ENCODE measurements at places on chromosomes 5 and 9. TPM values are rescaled to one million over a fixed set of nuclear protein-coding genes. Genes with fewer than 3 reads are reported as not detected.

GRCh38 chr9:130316430-130316829 lies 50.9 kb downstream of the HMCN2 start:
- peaks cover 9% of the 10 kb centered on the region for H3K27me3 ChIP-seq
- DNase-seq = no peak
- H3K4me1 ChIP-seq = peaks cover 24% of the 10 kb centered on the region
- no peaks in the 10 kb centered on the region for H3K36me3 ChIP-seq

DNA sequence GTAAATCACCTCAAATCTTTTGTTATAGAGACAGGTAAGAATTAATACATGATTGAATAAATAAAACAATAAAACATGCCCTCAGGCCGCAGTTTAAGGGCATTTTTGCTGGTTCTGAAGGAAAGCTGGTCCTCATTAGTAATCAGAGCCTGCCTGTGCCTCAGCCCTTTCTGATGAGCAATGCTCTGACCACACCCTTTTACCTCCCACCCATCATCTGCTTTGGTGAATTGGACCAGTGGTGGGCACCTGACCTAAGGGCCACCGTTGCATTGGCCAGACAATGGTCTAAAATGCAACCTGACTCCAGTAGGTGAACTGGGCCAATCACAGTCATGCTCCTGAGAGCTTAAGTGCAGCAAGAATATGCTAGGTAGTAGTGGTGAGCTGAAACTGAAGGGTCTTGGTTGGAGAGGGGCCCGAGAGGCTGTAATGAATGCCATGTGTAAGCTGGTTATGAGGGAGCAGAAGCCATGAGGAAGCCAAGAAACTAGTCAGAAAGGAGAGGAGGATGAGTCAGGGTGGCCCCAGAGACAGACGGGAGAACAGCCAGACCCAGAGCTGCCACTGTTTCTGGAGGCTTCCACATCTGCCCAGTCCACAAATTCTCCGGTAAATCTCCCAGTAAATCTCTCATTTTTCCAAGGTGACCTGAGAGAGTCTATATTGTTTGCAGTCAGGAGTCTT lies 45.5 kb upstream of the ZSWIM6 start:
- no peak overlapping the region for H3K27ac ChIP-seq
- no peaks in the 10 kb centered on the region for H3K27me3 ChIP-seq
- no peak for DNase-seq
- H3K36me3 ChIP-seq = no peaks in the 10 kb centered on the region

- peaks cover 10% of the 10 kb centered on the region for H3K4me1 ChIP-seq
- no peak overlapping the region for H3K4me3 ChIP-seq
- peaks cover 3% of the 10 kb centered on the region for H3K27me3 ChIP-seq
- no peak for DNase-seq
Measured at GRCh38 chr5:125263356-125263755, 516.9 kb upstream of the ZNF608 start.

- no peaks in the 10 kb centered on the region for H3K27me3 ChIP-seq
- DNase-seq = no peak
- H3K4me1 ChIP-seq = peaks cover 3% of the 10 kb centered on the region
- H3K4me3 ChIP-seq = no peak overlapping the region
- no peak overlapping the region for H3K27ac ChIP-seq
- H3K36me3 ChIP-seq = no peaks in the 10 kb centered on the region
Measured at GRCh38 chr5:127342364-127342763, 51.8 kb downstream of the MEGF10 start.

GRCh38 chr9:129242971-129243561 lies 65.0 kb upstream of the IER5L start:
- no peak for DNase-seq
- peaks cover 2% of the 10 kb centered on the region for H3K4me1 ChIP-seq
- peak overlapping the region; percentile 55 for H3K27ac ChIP-seq

DNA sequence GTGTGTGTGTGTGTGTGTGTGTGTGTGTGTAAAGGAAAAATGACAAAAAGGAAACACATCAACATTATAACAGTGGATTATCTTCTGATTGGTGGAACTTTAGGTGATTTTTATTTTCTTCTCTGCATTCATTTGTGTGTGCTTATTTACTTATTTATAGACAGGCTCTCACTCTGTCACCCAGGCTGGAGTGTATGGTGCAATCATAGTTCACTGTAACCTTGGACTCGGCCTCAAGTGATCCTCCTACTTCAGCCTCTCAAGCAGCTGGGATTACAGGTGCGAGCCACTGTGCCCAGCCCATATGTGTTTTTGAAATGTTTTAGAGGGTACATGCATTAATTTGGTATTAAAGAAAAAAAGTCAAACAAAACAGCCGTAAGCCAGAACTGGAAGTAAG lies 39.1 kb downstream of the FAT2 start:
- DNase-seq = no peak
- no peaks in the 10 kb centered on the region for H3K4me1 ChIP-seq
- H3K4me3 ChIP-seq = no peak overlapping the region
- H3K27ac ChIP-seq = no peak overlapping the region

DNA sequence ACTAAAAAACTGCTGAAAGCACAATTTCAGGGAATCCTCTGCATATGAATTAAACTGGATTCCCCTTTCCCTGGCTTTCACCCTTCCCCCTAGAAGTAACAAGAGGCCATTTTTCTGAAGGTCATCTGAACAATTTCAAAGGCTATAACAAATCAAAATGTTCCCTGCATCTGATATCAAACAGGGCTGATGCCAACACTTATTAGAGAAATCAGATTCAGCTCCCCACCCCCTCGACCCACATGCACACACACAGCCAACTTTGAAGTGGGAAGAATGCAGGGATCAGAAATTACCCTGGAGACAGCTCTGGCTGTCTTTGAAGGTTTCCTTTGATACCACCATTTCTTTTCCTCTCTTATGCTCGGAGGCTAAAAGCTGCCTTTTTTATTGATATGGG lies 149.0 kb upstream of the RAPGEF1 start:
- DNase-seq = no peak
- H3K36me3 ChIP-seq = no peaks in the 10 kb centered on the region
- H3K27ac ChIP-seq = no peak overlapping the region
- peaks cover 54% of the 10 kb centered on the region for H3K4me1 ChIP-seq
- H3K4me3 ChIP-seq = no peak overlapping the region

GRCh38 chr5:106699796-106700195 lies 970.9 kb downstream of the EFNA5 start:
- no peaks in the 10 kb centered on the region for H3K4me1 ChIP-seq
- no peak overlapping the region for H3K27ac ChIP-seq
- no peak for DNase-seq
- no peaks in the 10 kb centered on the region for H3K27me3 ChIP-seq
- no peaks in the 10 kb centered on the region for H3K36me3 ChIP-seq

GRCh38 chr5:39424736-39425637 lies at the start of gene DAB2:
TSS of gene DAB2 (minus strand) at chr5:39424980. CDS start at chr5:39394320, 30,660 bp downstream.
- H3K27ac ChIP-seq = peak within 1 kb of the TSS; percentile 34
- H3K27me3 ChIP-seq = peaks cover 6% of the 10 kb centered on the region
- DNase-seq = peak; percentile 80
- H3K4me3 ChIP-seq = peak within 1 kb of the TSS; percentile 92
- H3K36me3 ChIP-seq = no peaks in the 10 kb centered on the region

DNA sequence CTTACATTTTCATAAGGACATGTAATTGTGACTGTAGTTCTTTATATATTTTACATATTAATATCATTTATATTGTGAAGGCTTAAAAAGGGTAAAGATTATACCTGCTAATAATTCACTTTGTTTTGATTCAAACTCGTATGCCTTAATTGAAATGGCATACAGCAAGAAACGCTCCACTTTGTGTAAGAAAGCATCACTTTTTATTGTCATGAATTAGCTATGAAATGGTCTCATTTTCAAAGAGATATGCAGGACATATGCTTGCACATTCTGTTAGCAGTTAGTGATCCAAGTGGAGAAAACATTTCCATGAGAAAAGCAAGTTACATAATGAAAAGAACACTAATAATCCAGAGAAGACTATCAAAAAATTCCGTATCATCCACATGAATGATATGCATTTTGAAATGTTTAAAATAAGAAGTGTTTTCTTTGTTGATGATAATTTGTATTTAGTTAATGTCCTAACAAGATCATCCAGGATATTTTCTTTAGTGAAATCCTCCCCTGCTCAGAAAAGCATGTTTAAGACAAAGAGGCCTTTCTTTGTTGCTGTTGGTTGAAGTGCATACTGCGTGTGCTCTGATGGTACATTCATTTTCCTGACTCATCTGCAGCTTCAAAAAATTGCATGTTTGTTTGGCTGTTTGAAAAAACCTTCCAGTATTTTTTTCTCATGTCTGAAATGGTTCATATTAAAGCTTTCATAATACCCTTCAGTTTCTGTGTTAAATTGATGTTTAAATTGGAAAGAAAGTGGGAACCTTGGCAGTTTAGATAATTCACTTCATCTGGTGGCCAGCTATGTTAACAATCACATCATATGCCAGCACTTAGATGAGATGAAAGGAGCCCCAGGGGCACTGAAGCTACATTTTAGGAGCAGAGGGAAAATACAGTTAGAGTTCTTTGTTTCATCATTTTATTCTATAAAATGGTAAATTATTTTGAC lies 242.2 kb downstream of the CSNK1G3 start:
- peaks cover 16% of the 10 kb centered on the region for H3K4me1 ChIP-seq
- H3K36me3 ChIP-seq = peaks cover 10% of the 10 kb centered on the region
- no peak for DNase-seq
- H3K27me3 ChIP-seq = no peaks in the 10 kb centered on the region
- H3K27ac ChIP-seq = peak overlapping the region; percentile 60

DNA sequence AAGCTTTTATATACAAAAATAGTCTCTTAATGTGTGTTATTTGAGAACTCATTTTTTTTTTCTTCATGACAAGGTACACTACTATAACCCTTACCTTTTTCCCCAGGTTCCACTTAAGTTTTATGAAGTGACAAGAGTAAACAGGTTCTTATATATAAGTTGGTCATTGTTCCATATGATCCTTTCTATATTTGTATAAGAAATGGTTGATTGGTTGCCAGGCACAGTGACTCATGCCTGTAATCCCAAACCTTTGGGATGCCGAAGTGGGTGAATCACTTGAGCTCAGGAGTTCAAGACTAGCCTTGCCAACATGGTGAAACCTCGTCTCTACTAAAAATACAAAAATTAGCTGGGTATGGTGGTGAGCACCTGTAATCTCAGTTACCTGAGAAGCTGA lies 108.3 kb downstream of the PCSK1 start:
- peaks cover 7% of the 10 kb centered on the region for H3K27me3 ChIP-seq
- peaks cover 7% of the 10 kb centered on the region for H3K36me3 ChIP-seq
- peaks cover 28% of the 10 kb centered on the region for H3K4me1 ChIP-seq
- H3K27ac ChIP-seq = no peak overlapping the region
- no peak for DNase-seq

GRCh38 chr9:23765561-23765960 lies 60.5 kb downstream of the ELAVL2 start:
- peaks cover 9% of the 10 kb centered on the region for H3K27me3 ChIP-seq
- DNase-seq = no peak
- peaks cover 56% of the 10 kb centered on the region for H3K4me1 ChIP-seq
- H3K27ac ChIP-seq = no peak overlapping the region
- H3K36me3 ChIP-seq = peaks cover under 1% of the 10 kb centered on the region

DNA sequence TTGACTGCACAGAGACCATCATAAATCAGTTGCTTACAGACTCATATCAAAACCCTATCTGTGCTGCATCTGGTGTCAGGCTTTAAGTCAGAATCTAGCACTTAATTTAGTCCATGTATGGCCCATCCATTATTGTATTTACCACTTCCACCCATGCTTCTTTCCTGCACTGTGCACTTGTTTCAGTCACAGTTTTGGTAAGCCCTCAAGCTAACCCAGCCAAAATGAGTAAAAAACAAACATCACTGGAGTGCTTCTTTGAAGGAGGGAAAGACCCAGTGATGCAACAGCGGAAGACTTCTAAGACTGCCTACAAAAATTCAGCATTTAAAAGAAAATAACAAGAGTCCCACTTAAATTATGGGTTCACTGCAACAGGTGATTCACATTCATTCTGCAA lies 69.0 kb downstream of the FGF10 start:
- no peaks in the 10 kb centered on the region for H3K27me3 ChIP-seq
- H3K27ac ChIP-seq = no peak overlapping the region
- H3K36me3 ChIP-seq = no peaks in the 10 kb centered on the region
- no peak for DNase-seq

- peak overlapping the region; percentile 42 for H3K4me3 ChIP-seq
- peaks cover 30% of the 10 kb centered on the region for H3K4me1 ChIP-seq
- H3K36me3 ChIP-seq = no peaks in the 10 kb centered on the region
- DNase-seq = no peak
Measured at GRCh38 chr9:72360324-72360723, 4.7 kb downstream of the ZFAND5 start.

GRCh38 chr5:10469253-10470050 lies 27.8 kb downstream of the ROPN1L start:
- peaks cover 10% of the 10 kb centered on the region for H3K4me1 ChIP-seq
- no peak overlapping the region for H3K4me3 ChIP-seq
- H3K36me3 ChIP-seq = peaks cover 10% of the 10 kb centered on the region

DNA sequence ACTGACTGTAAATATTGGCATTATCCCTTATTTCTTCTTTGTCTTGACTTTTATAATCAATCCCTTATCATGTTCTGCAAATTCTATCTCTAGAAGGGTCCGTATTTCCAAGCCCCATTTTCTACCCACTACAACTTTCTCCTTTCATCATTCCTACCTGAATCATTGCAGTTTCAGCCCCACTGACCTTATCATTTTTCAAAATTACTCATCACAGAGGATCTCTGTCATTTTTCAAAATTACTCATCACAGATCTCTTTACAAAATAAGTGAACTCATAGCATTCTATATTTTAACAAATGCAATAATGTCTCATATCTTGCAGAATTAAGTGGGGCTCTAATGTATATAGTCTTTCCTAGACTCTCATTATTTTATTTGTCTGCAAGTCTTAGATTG lies 256.9 kb upstream of the COX7C start:
- DNase-seq = no peak
- H3K27ac ChIP-seq = no peak overlapping the region
- no peak overlapping the region for H3K4me3 ChIP-seq
- H3K4me1 ChIP-seq = no peaks in the 10 kb centered on the region
- H3K36me3 ChIP-seq = no peaks in the 10 kb centered on the region

DNA sequence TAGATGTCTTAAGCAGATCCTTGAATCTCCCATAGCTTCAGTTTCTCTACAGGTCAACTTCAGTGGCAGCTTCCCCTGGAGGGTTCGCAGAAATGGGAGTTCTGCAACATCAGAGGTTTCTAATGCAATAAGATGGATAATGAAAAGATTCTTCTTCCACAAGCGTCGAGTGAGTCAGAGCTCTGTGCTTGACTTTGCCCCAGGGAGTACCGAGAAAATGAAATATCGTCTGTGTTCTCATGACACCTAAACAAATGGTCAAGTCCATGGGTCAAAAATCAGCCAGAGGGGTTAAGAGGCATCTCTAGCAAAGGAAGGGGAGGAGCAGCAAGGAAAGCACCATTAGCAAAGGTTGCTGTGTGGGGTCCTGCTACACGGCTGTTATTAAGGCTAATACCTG lies 3.2 kb upstream of the ADRA1B start:
- peaks cover 8% of the 10 kb centered on the region for H3K4me1 ChIP-seq
- H3K27ac ChIP-seq = no peak overlapping the region
- peaks cover 20% of the 10 kb centered on the region for H3K27me3 ChIP-seq
- H3K36me3 ChIP-seq = no peaks in the 10 kb centered on the region

Gene LCN9
- not detected for total RNA-seq

Gene HK3
- total RNA-seq = not detected

Gene APBA1
- total RNA-seq = 13.0 TPM

Gene TOR4A
- total RNA-seq = 1.5 TPM

Gene SPINK4
- total RNA-seq = not detected
